ENCODE measurements at places on chromosomes 12 and 14.

DNA sequence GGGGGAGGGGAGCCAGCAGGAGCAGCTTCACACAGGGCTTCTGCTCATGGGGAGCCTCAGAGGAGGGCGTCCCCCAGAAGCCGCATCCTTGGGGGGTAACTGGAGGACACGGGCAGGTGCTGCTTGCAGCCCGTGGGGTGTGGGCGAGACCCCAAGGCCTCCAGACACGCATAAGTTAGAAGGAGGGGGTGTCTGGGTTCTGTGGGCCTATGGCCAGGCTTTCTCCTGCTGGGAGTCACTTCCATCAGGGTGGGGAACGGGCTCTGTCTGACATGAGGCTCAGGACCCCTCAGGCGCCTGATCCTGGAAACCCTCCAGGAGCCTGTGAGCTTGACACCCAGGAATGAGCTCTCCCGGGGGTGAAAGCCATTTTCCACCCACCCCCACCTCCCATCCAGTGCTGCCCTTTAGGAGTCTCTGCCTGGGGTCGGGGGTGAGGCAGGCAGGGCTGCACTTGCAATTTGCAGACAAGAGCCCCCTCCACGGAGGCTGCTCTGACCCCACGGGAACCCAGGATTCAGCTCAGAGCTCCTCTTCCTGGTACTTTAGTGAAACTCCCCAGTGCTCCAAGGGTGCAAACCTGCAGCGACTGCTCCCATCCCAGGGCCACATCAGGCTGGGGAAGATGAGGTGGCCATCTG lies 325.7 kb downstream of the ADGRD1 start:
- DNase-seq = no peak

DNA sequence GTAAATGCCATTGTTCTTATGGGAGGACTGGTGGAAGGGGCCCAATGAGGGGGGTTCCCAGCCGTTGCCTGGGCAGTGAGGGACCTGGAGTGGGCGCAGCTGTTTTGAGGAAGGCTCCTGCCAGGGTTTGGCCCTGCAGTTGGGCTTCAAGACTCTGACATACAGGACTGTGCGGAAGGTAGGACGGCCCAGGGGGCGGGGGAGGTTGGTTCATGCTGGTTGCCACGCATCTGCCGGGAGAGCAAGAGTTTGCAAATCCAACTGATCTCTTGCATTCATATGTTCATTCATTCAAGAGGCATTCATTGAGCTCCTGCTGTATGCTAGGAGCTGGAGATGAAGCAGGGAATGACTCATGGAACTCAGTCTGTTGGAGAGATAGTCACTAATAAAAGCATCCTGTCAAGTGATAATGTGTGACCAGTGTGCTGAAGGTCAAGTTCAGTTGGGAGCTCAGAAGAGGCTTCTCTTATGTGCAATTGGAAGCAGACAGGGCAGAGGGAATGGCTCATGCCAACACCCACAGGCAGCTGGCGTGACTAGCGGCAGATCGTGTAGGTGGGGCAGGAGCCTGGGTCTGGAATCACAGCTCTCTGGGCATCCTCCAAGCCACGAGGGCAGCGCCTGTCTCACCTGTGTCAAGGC lies 7.8 kb downstream of the SH2B3 start:
- DNase-seq = no peak

GRCh38 chr14:103848175-103849077 lies 1.1 kb upstream of the PPP1R13B start:
- no peak for DNase-seq

- no peak for DNase-seq
Observed at GRCh38 chr12:52636189-52636588, 15.8 kb downstream of the KRT2 start.

- no peak for DNase-seq
Observed at GRCh38 chr14:75837151-75837787, 144.5 kb downstream of the TGFB3 start.

DNA sequence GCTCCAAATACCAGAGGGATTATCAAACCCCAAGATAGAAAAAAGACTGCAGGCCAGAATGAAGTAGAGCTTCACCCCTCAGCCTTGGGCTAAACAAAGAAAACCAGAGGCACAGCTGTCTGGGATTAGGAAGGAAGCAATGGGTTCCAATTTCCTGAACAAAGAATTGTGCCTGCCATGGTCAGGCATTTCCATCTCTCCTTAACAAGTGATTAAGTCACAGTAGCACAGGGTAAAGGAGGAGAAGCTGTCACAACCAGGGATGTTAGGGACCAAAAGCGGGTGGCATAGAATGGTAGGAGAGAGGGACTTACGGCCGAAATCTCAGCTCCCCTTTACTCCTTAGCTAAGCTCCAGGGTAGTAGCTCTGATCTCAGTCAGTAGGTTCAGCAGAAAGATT lies 33.9 kb downstream of the SPTLC2 start:
- DNase-seq = no peak

GRCh38 chr14:38127784-38128183 lies 79.9 kb upstream of the SSTR1 start:
- DNase-seq = no peak
